Cortex of kidney (tissue), 1 donor: ENCODE measurements at places on chromosomes 6 and 20.

GRCh38 chr20:45293041-45294002 lies 13.3 kb upstream of the RBPJL start:
- no peak for DNase-seq

- DNase-seq = no peak
These were observed 496.0 kb upstream of the ADGRB3 start for GRCh38 chr6:68139130-68139529.

DNA sequence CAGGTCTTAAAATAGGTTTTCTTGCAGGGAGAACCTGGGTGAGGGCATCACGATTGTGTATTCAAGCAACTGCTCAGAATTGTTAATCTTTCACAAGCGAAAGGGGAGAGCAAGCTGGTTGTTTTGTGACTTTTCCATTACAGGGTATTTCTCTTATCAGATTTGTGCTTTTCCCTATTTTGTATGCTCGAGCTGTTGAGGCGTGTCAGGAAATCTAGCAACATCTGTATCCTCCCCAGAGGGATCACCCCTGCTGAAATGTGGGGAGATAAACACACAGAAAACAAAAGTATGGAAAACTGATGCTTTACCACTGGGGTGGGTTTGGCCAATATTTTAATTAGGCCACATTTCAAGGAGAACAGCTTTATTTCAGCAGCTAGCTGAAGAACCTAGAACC lies 187.0 kb downstream of the DTNBP1 start:
- no peak for DNase-seq

DNA sequence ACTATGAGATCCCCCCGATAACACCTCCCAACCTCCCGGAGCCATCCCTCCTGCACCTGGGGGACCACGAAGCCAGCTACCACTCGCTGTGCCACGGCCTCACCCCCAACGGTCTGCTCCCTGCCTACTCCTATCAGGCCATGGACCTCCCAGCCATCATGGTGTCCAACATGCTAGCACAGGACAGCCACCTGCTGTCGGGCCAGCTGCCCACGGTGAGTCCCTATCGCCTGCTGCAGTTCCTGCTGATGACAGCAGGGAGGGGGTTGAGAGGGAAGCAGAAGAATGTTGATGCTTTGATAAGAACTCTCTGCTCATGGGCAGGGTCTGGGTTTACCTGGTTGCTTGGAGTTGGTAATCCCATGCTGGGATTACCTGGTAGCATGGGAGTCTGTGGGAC lies 91.9 kb downstream of the TOX2 start:
- no peak for DNase-seq

- no peak for DNase-seq
These were observed 30.3 kb downstream of the ZNF318 start for GRCh38 chr6:43339168-43339567.

DNA sequence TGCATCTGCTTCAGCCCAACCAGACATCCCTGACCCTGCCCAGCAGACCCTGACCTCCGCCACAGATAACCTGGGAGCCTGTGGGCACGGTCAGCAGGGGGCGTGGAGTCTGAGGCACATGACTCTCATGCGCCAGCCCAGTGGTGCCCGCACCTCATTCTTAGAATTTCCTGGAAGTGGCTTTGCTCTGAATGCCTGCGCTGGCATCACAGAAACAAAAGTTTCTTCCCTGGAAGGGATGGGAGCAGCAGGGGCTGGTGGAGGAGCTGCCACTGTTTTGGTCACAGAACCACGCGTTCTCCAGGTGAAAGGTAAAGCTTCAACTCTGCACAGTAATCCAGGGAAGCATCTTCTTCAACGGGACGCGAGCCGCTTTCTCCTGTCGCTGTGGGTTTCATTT lies 67.9 kb upstream of the DUSP22 start:
- no peak for DNase-seq

DNA sequence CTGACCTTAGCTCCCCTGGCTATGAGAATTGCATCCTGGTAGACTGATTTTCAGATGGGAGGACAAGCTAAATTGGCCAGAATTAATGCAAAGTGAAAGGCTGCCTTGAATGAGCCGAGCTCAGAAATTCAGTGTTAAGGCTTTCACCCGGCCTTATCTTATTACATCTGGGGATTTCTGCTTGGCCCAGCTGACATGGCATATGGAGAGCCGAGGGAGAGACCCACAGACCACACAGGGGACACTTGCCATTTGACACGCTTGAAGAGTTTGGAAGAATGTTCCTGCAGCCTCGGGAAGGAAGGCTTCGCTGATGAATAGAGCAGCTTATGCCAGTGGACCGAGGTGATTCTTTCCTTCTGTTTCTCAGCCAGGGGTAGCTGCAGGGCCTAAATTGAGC lies 9.0 kb downstream of the MOCS3 start:
- no peak for DNase-seq

GRCh38 chr6:149043476-149044130 lies 273.9 kb upstream of the TAB2 start:
- DNase-seq = no peak

GRCh38 chr20:37714978-37715672 lies 21.3 kb downstream of the CTNNBL1 start:
- DNase-seq = no peak

DNA sequence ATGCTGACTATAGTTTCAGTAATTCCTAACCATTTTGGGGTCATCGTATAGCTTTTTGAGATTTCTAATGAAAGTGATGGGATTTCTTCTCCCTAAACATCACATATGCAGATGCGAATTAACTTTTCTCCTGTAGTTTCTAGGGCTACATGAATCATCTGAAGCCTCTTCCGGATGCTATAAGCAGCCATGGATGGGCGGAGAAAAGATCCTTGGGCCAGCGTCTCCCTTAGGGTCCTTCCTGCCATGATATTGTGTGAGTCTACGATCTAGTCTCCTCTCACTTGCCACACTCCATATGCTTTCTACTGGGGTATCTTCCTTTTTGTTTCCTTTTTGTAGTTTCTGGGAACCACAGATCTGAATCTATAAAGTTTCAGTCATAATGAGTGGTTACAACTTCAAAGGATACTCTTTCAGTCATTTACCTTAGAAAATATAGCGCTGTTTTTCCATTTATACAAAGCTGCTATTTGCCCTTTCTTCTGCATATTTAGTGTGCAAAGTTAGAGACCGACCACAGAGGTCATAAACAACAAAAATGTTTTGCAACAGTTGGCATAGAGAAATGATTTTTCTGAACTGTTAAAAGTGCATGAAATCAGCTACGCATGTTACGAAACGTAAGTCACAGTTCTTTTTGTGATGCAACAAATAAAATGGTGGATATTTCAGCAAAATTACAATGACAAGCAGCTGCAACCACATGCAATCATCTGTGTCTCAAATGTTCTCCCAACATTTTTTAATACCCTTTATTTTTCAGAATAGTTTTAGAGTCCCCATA lies 396.2 kb upstream of the SLC35B3 start:
- no peak for DNase-seq

GRCh38 chr20:62929051-62929538 lies 2.8 kb upstream of the DIDO1 start:
- DNase-seq = no peak

GRCh38 chr6:79520534-79520933 lies 16.7 kb downstream of the LCA5 start:
- DNase-seq = no peak
